Globus pallidus (tissue), 1 donor: ENCODE measurements at places on chromosomes 1 and 21.
A peak's percentile ranks its signal among the peaks of the same experiment; 100 is the strongest.

DNA sequence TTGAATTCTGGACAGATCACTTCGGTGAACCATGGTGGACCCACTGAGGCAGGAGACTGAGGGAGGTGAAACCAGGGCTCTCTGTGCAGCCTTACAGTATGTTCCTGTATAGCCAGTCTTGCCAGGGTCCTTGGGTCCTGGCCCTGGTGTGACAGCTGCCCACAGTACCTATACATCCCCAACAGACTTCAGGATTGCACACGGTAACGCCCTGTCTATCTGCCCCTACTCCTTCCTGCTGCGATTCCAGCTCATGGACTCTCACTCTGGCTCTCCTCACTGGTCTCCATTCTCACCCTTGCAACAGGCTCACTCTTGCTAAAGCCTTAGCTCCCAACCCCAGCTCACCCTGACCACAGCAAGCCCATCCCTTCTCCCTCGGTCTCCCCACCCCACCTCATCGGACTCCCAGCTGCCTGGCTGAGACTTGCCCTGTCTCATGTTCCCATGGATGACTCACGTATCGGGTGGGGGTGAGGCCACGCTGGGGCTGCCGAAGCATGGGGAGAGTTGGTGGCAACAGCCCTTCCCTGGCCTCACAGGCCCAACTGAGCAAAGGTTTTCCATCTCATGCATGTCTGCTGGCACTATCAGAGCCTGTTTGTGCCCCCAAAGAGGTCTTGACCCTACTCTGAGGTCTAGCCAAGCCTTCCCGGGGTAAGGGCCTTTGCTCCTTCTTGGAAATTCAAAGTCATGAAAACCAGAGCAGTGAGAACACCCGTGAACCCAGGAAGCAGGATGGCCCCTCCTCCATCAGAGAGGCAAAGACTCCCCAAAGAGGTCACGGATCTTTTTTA lies 7.1 kb downstream of the PHLDA3 start:
- peak; percentile 79 for DNase-seq

- peak; percentile 31 for DNase-seq
Observed at GRCh38 chr1:16960560-16961296, 19.7 kb downstream of the MFAP2 start.

DNA sequence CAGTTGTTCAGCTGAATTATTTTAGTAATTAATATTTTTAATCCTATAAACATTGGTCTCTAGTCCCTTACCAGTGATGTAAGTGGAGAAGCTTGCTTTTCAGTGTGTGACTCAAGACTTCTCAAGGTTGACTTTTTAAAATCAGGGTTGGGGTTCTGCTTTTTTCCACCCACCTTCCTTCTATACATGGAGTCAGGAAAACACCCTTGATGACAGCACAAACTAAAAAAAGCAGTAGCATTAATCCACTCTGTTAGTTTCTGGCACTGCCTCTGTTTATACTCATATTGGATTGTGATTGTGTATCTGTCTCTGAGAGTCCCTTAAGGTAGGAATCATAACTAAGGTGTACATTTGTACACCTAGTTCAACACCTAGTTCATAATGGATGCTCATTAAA lies 8.3 kb upstream of the PLEKHO1 start:
- no peak for DNase-seq

GRCh38 chr1:201153474-201154388 lies 543 bp downstream of the TMEM9 start:
- DNase-seq: no peak

DNA sequence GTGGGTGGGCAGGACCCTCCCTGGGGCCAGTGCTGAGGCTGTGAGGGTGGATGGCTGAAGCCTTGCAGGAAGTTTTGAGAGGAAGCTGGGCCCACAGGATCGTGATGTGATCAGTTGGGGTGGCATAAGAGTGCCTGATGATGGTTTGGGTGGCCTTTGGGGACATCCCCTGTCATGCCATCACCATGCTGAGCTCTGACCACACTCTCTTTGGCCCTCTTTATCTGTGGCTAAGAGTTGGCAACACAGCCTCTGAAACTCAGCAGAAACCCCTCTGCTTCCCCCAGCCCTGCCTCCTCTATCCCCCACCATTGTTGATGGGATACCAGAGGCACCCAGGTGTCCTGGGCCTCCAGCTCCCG lies 19.8 kb downstream of the MIIP start:
- no peak for DNase-seq
